ENCODE measurements at places on chromosomes 5 and 9.

- DNase-seq = no peak
Measured at GRCh38 chr5:149559706-149560105, 8.5 kb upstream of the CSNK1A1 start.

DNA sequence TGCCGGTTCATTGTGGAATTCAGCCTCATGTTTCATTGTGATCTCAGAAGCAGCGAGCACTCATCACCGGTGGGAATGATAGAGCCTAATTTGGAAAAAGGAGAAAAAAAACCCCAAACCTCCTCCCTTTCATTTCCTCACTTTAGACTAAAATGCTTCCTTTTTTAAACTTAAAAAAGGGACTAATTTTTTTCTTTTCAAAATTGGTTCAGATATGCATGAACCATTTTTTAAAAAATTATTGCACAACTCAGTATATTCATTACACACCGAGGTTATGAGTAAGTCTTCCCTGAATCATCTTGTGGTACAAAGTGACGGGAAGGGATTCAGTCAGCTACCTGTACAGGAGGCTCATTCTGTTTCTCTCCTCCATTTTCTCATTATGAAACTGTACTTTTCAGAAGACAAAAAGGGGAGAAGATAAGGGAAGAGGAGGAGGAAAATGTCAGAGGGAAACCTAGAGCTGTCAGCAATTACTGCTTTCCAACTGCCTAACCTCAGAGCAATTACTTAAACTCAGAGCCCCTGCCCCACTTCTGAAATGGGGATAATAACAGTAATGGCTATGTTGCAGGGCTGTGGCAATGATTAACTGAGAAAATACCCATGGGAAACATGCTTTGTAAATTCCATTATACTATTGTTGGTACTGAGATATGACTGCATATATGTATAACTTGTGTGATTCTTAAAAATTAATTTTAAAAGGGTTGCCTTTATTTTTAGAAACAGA is 24.0 kb downstream of the GALNT10 start:
- DNase-seq = no peak

DNA sequence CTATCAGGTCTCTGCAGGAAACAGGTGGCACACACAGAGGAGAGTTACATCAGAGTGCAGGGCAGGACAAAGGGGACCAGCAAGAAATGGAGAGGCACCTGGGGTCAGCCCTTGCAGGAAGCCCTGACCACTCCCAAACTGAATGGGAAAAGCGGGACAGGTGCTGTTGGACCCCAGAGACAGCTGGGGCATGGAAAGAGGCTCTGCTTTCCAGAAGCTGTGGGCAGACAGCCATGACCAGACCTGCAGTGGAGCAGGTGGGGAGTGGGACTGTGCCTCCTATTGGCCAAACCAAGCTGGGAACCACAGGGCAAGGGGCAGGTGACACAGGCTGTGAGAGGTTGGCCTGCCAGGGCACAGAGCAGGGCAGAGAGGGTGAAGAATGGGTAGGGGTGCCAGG is 125.8 kb downstream of the BOD1 start:
- no peak for DNase-seq

GRCh38 chr5:100026606-100027005 is 508.6 kb upstream of the FAM174A start:
- DNase-seq = no peak

DNA sequence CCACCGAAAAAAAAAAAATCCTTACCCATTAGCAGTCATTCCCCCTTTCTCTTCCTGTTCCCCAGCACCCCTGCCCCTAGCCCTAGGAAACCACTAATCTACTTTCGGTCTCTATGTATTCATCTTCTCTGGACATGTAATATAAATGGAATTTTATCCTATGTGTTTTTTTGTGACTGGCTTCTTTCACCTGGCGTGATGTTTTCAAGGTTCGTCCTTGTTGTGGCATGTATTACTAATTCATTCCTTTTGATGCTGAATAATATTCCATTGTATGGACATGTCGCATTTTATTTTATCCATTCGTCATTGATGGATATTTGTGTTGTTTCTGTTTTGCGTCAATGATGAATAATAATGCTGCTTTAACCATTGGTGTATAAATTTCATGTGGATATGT is 42.8 kb upstream of the SH3GL2 start:
- no peak for DNase-seq

DNA sequence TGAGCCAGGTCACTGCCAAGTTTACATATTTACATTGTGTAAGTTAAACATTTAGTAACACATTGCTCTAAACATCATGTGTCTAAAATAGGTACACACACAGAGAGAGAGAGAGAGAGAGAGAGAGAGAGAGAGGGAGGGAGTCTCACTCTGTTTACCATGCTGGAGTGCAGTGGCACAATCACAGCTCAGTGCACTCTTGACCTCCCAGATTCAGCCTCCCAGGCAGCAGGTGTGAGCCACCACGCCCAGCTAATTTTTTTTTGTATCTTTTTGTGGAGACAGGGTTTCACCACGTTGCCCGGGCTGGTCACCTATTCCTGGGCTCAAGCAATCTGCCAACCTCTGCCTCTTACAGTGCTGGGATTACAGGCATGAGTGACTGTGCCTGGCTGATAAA is 1045.3 kb downstream of the TLE1 start:
- no peak for DNase-seq

- DNase-seq = no peak
Measured at GRCh38 chr5:14675865-14676300, 11.4 kb downstream of the OTULIN start.

DNA sequence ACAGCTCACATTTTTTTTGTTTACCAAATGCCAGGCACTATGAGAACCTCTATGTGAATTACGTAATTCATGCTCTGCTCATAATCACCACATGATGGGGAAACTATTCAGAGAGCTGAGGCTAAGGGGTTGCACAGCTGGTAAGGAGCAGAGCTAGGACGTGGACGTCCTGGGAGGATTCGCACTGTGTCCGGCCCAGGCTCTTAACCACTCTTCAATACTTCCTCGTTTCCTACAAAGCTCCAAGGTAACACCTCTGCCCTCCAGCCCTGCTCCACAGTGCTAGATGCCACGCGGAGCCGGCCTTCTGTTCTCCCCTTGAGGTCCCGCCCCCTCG is 8.7 kb downstream of the PHF19 start:
- DNase-seq = no peak
